ENCODE measurements at places on chromosomes 4 and X.

DNA sequence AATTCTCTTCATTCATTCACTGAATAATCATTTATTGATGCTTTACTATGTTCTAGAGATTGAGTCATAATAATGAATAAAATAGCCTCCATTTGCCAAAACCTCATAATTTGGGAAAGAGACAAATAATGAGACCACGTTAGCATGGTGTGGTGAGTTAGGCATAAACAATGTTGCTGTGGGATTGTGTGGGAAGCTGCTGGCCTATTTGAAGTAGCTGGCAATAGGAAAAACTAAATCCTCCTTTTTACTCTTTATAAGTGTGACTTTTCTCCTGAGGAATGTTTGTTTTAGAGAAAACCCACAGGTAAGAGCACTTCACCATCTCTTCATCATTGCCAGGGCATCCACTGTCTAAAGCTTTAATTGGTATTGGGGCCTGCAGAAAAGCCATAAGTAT is 95.3 kb downstream of the AREG start:
- DNase-seq: no peak

DNA sequence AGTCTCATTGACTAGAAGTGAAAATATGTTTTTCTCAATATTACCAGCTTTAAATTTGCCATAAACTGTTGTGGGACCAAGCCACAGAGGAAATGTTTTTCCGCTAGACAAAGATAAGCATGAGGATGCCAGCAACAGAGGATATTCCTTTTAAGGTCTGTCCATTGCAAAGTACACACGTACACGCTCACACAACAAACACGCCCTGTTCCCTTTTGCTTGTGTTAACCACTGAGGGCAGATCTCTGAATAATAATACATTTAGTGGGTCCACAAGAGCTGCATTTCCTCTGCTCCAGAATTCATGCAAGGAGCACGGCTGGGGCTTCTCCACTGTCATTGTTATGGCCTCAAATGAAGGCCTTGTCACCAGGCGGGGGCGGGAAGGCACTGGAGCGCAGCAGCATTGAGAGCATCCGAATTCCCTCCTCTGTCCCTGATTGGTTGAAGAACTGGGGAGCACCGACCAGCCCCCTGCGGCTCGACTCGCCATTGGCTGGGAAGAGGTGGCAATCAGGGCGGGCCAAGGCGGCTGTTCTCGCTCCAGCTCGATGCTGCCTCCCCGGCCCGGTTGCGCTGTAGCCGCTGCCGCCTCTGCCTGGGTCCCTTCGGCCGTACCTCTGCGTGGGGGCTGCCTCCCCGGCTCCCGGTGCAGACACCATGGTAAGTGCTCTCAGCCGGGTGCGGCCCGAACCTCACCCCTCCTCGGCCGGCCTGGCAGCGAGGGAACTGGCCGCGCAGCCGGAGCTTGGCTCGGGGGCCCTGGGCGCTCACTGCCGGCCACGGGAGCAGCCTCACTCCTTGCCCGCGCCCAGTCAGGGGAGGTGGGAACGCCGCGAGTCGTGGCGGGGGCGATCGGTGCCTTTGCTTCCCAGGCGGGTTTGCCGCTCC is at the start of gene GUCY1B1:
GUCY1B1 (plus strand) TSS at position 541 of the 891 bp plus-strand sequence; CDS start at position 661, 120 bp downstream.
- DNase-seq: peak; percentile 71

- no peak for DNase-seq
Measured at GRCh38 chrX:122504026-122504425, 680.1 kb upstream of the GRIA3 start.

- DNase-seq: no peak
Measured at GRCh38 chr4:156497486-156497885, 474.1 kb downstream of the PDGFC start.

DNA sequence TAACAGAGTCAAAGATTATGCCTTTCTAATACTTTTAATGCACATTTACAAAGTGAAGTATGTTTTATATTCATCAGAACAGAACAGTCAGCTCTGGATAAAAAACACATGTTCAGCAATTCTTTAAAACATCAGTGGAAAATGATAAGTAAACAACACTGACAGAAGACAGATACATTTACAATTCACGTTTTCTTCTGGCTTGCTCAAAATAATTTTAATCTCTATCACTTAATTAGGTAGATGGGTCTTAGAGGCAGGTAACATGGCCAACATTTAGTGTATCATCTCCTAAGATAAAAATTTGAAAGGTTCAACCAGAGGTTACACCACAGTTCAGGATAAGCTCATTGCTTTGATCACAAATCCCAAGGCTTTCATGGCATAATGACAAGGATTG is 156.8 kb upstream of the MAB21L2 start:
- no peak for DNase-seq

- no peak for DNase-seq
Measured at GRCh38 chrX:40202456-40202855, 104.7 kb upstream of the BCOR start.

GRCh38 chr4:99504804-99505502 is 5.9 kb upstream of the C4orf17 start:
- DNase-seq: no peak

DNA sequence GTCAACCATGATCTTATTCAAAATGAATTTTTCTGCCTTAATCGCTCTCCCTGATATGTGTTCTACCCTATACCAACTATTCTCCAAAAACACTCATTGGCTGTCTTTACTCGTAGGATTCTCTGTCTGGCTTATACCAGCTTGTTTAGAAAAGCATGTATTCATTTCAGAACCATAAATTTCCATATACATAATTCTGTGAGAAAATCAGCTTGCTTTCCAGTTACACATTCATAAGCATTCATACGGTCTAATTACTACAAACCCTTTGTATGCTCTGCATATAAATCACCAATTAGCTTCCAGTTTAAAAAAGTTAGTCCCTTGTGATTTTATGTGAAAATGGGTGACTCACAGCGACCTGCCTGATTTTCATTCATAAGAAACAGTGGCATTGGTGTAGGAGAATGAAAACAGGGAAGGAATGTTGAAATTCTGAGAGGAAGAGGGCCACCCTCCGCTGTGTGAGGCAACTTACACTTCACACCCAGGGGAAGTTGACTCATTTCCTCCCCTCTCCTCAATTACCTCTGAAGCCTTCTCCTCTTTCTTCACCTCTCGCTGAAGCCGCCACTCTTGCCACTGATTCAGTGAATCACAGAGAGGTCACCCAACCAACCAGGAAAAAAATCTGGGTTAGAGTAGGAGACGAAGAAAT is 63.3 kb downstream of the MEPE start:
- peak; percentile 10 for DNase-seq

GRCh38 chr4:52658641-52659000 is 480 bp downstream of the USP46 start:
- DNase-seq: no peak

DNA sequence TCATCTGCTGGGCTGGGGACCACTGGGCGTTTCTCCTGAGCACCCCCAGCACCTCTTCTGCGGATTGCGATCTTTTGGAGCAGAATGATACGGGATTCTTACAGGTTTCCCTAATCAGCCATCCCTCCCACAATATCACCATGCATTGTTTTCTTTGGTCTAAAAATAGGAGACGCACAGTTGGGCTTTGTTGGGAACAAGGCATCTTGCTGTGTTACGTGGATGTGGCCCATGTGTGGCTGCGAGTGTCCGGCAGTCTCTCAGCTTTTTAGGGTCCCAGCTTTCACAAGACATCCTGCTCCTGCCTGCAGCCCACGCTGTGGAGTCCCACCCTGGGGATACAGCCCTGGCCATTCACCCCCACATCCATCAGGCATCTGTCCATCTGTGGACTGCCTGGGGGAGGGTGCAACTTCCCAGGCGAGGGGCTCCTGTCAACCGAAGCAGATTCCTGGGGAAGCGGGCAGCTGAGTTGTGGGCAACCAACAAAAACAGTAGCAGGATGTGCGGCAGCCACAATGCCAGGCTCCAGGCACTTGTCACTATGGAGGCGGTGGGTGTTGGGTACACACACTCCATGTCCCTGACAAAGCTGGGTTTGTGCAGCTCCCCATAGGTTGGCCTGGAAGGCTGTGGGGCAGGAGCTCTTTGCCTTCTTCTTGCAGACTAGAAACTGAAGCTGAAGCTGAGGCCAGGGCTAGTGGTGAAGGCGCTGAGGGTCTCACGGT is 185.5 kb upstream of the PSAPL1 start:
- no peak for DNase-seq

DNA sequence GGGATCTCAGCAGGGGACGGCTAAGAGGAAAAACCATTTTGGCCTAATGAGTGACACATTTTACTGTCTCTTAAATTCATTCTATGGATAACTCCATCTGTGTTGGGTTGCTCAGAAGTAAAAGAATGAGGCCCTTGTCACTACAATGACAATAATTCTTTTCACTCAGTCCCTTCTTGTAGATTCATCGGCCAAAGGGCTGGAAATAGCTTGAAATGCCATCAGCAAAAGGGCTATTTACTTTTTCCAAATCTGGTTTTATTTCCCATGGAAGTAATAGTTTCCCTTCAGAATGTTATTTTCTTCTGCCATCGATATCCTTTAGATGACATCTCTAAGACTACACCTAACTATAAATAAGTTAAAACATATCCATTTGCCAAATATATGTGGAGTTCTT is 7.4 kb downstream of the MEPE start:
- DNase-seq: no peak

DNA sequence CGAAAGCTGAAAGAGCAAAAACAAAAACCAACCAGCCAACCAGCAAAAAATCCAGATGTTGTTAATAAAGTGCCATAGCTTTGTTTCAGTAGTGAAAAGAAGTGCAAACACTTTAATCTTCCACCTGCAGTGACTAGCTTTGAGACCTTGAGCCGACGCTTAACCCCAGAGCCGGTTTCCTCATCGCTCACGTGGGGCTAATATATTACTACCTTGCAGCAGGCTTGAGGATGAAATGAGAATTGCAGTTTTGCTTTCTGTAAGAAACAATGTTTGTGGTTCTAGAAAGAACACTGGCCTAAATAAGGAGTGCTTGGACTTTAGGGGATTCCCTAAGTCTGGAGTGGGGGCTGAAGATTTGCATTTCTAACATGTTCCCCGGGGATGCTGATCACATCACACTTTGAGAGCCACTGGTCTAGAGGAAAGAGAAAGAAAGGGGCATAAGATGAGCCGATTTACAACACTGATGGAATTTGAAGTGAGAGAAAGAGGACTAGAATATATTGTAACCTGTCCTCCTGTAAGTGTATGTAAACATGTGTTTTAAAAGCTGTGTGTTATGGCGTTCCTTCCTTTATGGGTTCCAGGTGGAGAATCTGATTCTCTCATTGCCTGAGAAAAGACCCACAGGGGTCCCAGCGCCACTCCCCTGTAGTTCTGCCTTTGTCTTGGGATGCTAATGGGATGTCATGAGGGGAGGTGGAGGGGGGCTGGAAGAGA is 1.4 kb downstream of the FGF2 start:
- no peak for DNase-seq

DNA sequence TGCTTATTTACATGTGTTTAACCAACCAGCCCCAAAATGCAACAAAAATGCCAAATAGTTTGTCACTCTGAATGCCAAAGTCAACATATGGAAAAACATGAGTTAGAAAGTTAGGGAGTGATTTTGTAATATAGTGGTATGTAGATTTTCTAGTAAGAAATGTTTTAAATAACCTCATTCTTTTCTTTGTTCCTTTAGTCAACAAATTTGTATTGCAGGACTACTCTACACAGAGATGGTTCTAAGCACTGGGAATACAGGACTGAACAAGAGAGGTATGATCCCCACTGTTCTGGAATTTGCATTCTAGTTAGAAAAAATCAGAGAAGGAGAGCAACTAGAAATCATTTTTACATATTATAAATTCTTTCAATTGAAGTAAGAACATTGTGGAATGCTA is 218.8 kb upstream of the ANXA10 start:
- no peak for DNase-seq

- DNase-seq: no peak
Measured at GRCh38 chr4:139645458-139645857, 20.2 kb upstream of the MGST2 start.

- DNase-seq: no peak
Measured at GRCh38 chr4:165288639-165289422, 38.6 kb upstream of the MSMO1 start.

- no peak for DNase-seq
Measured at GRCh38 chr4:163590619-163591264, 96.3 kb downstream of the TMA16 start.

GRCh38 chrX:12026481-12026880 is 111.8 kb upstream of the FRMPD4 start:
- DNase-seq: no peak

DNA sequence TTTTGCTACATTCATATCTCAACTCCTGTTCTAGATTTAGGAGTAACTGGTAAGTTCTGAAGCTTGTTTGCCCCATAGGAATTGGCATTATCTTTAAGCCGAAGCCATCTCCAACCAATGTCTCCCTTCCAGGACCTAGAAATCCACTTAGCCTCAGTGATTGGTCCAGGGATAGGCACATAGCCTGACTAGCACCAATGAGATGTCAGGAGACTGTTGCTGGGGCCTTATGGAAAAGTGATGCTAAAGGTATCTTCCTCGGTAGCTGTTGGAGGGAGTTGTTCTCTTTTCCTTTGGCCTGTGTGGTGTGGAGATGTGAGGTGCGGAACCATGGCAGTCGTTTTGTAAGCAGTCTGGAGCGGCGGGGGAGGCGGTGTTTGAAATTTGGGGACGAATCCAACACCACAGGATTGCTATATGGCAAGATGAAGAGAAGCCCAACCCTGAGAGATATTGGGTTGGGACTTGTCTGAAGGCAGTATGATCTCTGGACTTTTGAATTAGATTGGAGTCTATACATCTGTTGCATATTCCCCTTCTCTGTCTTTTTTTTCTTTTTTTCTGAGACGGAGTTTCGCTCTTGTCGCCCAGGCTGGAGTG is 109.8 kb upstream of the ATP6AP2 start:
- no peak for DNase-seq

DNA sequence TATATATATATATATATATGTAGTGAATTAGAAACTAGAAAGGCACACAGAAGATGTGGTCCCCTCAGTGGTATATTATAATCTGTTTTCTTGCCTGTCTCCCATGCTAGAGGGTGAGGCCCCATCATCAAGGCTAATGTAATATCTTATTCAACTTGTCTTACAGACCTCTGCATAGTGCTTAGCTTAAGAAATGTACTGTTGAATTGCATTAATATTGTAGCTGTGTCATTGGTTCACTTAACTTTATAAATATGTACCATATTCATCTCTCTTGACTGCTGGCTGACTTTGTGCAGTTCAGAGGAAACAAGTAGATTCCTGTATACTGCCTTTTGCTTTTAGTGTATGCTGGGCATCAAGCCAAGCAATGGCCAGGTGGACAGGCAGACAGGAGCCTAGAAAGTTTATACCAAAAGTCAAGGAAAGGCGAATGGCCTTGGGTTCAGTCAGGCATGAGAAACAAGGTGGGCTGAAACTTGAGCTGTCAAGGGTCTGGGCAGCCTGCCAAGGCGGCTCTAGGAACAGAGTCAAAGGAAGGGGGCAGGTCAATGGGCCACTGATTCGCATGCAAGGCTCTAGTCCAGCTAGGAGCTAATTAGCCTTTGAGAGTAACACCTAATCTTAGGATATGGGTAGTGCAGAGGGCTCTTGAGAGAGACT is 78.8 kb upstream of the LEF1 start:
- no peak for DNase-seq

DNA sequence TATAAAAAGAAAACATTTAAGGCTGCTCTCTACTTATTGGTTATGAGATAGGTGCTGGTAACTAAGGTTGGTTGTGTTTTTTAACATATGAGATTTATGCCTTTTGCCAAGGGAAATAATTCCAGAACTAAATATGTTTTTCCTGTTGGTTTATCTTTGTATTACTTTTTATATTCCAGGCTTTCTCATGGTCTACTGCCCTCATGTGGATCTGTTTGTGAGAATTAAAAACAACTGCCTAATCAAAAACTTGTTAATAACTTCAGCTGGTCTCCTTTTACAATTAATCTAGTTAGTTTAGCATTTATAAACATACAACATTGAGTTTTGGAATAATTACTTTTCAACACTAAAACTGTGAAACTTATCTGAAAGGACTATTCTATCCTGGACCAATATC is 1208.3 kb downstream of the ADGRL3 start:
- DNase-seq: no peak

- DNase-seq: no peak
Measured at GRCh38 chr4:55503169-55503568, 43.5 kb downstream of the CLOCK start.
